Natural killer cell (primary cell): ENCODE measurements at places on chromosomes 7 and 10. TPM values are rescaled to one million over a fixed set of nuclear protein-coding genes. Genes with fewer than 3 reads are reported as not detected.

Gene TMEM176B
- not detected for total RNA-seq

Gene NPC1L1
- 0.16 TPM for total RNA-seq

Gene OAT
- 60.9 TPM for total RNA-seq

Gene MOGAT3
- total RNA-seq: not detected

Gene NME8
- total RNA-seq: 27.1 TPM

Gene RSPH10B2
- total RNA-seq: 0.12 TPM

Gene ADARB2
- total RNA-seq: 0.78 TPM

Gene HOXA7
- not detected for total RNA-seq

DNA sequence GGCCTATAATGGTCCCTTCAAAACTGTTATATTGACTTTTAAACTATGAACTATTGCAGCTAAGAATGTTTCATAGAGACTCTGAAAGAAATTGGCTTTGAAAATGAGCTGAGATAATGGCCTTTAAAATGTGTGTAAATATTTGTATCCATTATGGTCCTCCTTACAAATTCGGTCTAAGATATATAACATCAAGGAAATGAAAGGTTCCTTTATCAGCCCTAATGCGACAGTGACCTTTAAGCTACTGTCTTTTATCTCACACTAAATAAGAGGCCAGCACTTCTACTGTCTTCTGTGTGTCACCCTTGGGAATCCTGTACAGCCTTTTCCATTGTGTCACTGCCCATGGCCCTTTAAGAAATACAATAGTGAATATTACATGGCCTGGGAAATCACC is 19.5 kb downstream of the COL28A1 start:
- no peaks in the 10 kb centered on the region for H3K36me3 ChIP-seq
- DNase-seq: no peak
- no peak overlapping the region for H3K4me3 ChIP-seq
- H3K4me1 ChIP-seq: no peaks in the 10 kb centered on the region

GRCh38 chr7:71870812-71871211 is 541.3 kb downstream of the CALN1 start:
- DNase-seq: no peak
- no peaks in the 10 kb centered on the region for H3K36me3 ChIP-seq
- H3K4me3 ChIP-seq: no peak overlapping the region
- H3K27me3 ChIP-seq: no peaks in the 10 kb centered on the region
- no peaks in the 10 kb centered on the region for H3K4me1 ChIP-seq

- H3K27ac ChIP-seq: no peak overlapping the region
- DNase-seq: no peak
- no peaks in the 10 kb centered on the region for H3K36me3 ChIP-seq
- H3K4me1 ChIP-seq: peaks cover 50% of the 10 kb centered on the region
- H3K27me3 ChIP-seq: peaks cover 55% of the 10 kb centered on the region
Observed at GRCh38 chr10:75402486-75403143, 1.1 kb upstream of the ZNF503 start.

- H3K36me3 ChIP-seq: no peaks in the 10 kb centered on the region
- DNase-seq: peak; percentile 41
- no peak overlapping the region for H3K27ac ChIP-seq
- H3K4me3 ChIP-seq: no peak overlapping the region
Observed at GRCh38 chr10:122510736-122511135, 49.4 kb downstream of the HTRA1 start.

DNA sequence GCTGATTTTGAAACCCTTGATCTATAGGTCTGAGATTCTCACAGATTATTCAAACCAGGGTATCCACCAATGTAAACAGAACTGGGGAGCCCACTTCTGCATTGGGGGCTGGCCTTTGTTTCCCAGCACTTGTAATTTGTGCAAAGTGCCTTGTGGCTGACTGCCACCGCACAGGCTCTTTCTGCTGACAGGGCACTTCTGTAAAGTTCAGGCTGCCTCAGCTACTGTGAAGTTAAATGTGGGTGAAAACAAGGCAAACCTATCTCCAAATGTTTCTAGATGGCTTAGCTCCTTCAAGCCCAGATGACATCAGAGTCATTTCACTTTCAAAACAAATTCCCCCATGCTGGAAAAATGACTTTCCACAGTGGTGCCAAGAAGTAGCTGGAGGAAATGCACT is 54.7 kb downstream of the GRID1 start:
- no peaks in the 10 kb centered on the region for H3K27me3 ChIP-seq
- no peak for DNase-seq
- H3K4me1 ChIP-seq: no peaks in the 10 kb centered on the region
- no peak overlapping the region for H3K27ac ChIP-seq
- H3K4me3 ChIP-seq: no peak overlapping the region
- no peaks in the 10 kb centered on the region for H3K36me3 ChIP-seq

GRCh38 chr7:34454381-34454780 is 203.6 kb upstream of the NPSR1 start:
- H3K4me3 ChIP-seq: no peak overlapping the region
- no peaks in the 10 kb centered on the region for H3K36me3 ChIP-seq
- H3K27me3 ChIP-seq: no peaks in the 10 kb centered on the region

DNA sequence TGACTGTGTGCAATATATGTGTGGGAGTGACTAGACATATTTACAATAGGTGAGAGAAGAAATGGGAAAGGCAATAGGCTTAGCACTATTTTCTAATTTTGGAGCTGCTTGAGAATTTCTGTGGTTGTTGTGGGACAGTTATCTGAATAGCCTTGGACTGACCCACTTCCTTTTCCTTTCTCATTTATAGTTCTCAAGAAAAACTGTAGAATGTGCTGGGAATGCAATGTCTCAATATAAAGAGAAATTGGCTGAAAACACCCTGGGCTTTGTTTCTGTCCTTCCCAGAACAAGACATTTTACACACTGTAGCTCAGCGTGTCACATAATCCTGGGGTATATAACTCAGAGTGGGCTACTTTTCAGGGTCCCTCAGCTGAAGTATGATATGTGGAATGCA is 153.0 kb upstream of the RHOBTB1 start:
- no peaks in the 10 kb centered on the region for H3K4me1 ChIP-seq
- no peak for DNase-seq
- H3K27ac ChIP-seq: no peak overlapping the region
- H3K27me3 ChIP-seq: no peaks in the 10 kb centered on the region
- H3K4me3 ChIP-seq: no peak overlapping the region

GRCh38 chr10:111035542-111035941 is 41.3 kb upstream of the ADRA2A start:
- H3K27me3 ChIP-seq: no peaks in the 10 kb centered on the region
- no peaks in the 10 kb centered on the region for H3K4me1 ChIP-seq
- H3K4me3 ChIP-seq: no peak overlapping the region
- no peak overlapping the region for H3K27ac ChIP-seq
- H3K36me3 ChIP-seq: no peaks in the 10 kb centered on the region

DNA sequence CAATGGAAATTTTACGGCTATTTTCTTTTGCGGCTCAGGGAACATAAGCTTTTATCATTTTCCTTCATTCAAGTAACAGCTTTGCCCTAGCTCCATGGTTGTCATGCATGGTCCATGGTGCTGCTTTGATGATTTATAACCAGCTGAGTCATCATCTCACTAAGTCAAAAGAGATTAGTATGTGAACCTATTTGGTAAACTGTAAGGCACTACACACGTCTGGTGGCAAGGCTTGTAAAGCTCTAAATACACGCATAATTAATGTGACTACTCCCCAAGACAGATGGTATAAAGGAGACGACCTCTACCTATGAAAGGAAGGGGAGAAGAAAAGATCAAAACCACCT is 340.2 kb downstream of the KCNMA1 start:
- no peaks in the 10 kb centered on the region for H3K4me1 ChIP-seq
- DNase-seq: no peak
- no peak overlapping the region for H3K4me3 ChIP-seq
- no peaks in the 10 kb centered on the region for H3K36me3 ChIP-seq
- no peaks in the 10 kb centered on the region for H3K27me3 ChIP-seq

DNA sequence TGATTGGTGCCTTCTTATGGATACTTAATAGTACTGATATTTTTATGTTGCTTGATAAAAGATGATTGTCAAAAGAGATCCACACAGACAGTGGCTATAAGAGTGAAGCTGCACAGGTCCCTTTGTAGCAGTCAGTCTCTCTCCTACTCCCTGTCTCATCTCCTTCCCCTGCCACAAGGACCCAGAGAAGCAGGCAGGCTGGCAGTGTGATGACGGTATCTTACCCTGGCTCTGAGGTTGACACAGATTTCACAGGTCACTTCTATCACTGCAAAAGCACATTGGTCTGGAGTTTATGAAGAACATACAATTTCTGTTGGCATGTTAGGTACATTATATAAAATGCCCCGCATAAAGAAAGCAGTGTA is 64.4 kb upstream of the AHR start:
- H3K27ac ChIP-seq: peak overlapping the region; percentile 93
- DNase-seq: peak; percentile 46

DNA sequence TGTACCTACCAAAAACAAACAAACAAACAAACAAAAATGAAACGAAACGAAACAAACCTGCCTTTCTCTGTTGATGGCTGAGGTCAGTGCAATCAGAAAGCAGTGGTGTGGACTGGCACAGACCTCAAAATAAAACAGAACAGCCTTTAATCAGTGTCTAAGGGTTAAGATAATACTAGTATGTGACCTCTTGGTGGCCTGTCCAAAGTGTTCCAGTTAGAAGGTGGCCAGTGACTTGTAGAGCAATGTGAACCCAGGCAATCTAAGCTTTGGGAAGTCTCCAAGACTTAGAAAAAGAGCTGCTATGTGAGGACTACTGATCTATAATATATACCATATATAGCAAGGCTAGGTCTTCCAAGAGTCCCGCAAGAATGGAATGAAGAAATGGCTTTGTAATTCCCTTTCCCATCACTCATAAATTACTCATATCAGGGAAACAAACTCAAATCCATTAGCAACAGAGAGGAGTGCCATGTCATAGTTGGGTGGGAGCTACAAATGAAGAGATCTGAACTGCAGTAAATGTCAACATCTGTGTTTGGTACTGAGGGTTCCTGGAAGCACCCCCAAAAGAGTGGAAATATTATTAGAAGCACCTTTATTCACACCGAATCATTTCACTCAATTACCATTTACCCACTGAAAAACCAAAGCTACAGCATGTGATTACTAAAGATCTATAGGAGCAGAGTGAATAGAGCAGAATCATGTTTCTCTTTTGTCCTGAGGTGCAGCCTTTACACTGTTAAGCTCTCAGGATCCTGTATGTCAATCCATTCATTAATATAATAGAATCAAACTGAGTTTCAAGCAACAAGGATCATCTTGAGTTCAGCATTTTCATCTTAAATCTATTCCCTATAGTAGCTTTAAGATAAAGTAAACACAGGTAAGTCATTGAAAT is 28.0 kb downstream of the ABLIM1 start:
- H3K27me3 ChIP-seq: peaks cover 17% of the 10 kb centered on the region
- H3K36me3 ChIP-seq: no peaks in the 10 kb centered on the region
- DNase-seq: no peak
- no peak overlapping the region for H3K4me3 ChIP-seq
- no peak overlapping the region for H3K27ac ChIP-seq

DNA sequence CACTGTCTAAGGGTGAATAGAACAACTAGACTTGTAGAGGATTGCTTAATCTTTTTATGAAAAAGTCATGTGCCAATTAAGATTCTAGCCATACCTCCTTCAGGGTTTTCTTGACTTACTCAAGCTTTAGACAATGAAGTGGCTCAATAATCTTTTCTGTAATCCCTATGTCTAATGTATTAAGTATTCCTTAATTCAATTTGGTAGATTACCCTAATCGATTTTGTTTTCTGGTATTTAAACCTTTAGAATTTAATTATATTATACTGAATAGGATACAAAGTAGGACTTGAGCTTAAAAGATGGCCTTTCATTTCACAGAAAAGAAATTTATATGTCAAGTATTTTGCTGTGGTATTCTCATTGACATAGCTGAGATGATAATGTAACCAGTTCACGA is 597.9 kb upstream of the C7orf33 start:
- H3K4me1 ChIP-seq: no peaks in the 10 kb centered on the region
- no peaks in the 10 kb centered on the region for H3K36me3 ChIP-seq
- H3K4me3 ChIP-seq: no peak overlapping the region
- no peak for DNase-seq
- no peak overlapping the region for H3K27ac ChIP-seq

DNA sequence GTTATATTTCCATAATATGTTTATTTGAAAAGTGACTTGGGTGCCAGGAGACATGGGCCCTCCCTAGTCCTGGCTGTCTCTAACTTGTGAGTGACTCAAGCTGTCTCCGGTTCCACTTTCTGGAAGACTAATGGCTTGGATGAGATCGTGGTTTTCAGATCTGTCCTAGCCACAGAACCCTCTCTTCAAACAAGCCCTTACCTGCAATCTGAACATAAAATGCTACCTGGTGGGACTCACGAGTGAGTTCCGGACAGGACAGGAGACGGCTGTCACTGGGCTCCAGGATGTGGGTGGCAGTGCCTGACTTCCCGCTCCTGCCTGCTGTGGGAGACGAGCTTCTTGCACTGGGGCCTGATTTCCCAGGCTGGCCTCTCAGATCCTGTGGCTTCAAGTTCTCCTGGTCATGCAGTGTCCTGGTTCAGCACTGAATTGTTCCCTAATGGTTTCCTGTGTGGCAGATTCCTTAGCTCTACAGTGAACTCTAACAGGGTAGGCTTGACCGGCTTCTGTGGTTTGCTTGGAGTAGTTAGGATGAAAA is 26.0 kb upstream of the PFKFB3 start:
- H3K4me3 ChIP-seq: no peak overlapping the region
- H3K4me1 ChIP-seq: peaks cover 23% of the 10 kb centered on the region
- no peaks in the 10 kb centered on the region for H3K27me3 ChIP-seq
- H3K27ac ChIP-seq: no peak overlapping the region
- H3K36me3 ChIP-seq: no peaks in the 10 kb centered on the region

DNA sequence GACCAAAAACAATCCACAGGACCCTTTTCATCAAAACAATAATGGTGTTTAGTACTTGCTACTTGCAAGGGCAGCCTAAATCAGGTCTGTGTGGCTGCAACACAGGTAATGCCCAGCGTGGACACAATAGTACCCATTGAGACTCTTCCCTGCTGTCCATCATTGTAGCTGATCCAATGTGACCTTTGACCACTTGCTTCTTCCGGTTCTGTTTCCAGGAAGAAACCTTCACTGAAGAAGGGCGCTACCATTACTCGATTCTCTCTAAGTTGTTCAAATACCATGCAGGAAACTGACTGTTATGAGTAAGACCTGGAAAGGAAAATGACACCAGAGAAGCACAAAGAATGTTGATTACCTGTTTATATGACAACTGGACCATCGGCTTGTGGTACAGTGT is 1077.3 kb downstream of the KCNMA1 start:
- H3K27ac ChIP-seq: no peak overlapping the region
- no peaks in the 10 kb centered on the region for H3K36me3 ChIP-seq
- H3K4me3 ChIP-seq: no peak overlapping the region
- no peaks in the 10 kb centered on the region for H3K27me3 ChIP-seq
- no peaks in the 10 kb centered on the region for H3K4me1 ChIP-seq
- no peak for DNase-seq

DNA sequence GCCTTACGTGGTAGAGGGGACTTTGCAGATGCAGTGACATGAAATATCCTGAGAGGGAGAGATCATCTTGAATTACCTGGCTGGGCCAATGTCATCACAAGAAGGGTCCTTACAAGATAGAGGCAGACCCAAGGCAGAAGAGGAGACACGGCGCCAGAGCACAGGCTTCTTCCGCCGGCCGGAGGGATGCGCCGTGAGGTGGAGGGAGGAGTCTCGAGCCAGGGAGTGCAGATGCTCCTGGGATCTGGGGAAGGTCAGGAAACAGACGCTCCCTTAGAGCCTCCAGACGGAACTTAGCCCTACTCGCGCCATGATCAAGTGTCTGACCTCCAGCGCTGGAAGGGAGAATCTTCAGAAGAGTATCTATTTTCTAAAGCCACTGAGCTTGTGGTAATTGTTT is 304.8 kb downstream of the GLRX3 start:
- H3K36me3 ChIP-seq: no peaks in the 10 kb centered on the region
- H3K4me1 ChIP-seq: no peaks in the 10 kb centered on the region
- H3K27ac ChIP-seq: no peak overlapping the region
- no peaks in the 10 kb centered on the region for H3K27me3 ChIP-seq
- no peak for DNase-seq
